NCI-H510A treated with DMSO at 0.1 percent for 48 hours (cell line): ENCODE measurements at places on chromosomes 1 and 21.

DNA sequence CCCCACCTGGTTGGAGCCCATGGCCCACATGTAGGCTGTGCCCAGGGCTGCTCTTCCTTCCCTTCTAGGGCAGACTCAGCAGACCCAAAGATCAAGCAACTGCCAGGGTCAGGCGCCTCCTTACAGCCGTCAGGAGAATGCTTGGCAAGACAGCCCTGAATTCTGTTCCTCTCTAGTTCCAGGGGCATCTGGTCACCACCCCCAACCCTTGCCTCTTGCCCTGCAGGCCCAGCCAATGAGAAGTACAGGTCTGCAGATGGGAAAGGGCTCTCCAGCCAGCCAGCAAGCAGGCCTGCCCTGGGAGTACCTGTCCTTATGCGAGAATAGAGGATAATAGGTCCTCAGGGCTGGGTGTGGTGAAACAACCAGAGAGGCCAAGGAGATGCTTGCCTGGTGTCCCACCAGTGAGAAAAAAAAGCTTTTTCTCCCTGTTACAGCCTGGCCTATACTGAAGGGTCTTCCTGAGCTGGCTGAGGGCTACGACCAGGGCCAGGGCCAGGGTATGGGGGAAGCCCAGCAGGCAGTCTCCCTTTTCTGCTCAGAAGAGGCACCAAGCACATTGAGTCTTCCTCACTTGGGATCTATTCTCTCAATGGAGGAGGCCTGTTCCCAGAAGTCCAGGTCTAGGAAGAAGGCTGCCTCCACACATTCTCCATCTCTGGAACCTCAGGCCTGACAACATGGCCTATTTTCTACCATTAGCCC lies 31.4 kb downstream of the NAV1 start:
- DNase-seq, result no peak

DNA sequence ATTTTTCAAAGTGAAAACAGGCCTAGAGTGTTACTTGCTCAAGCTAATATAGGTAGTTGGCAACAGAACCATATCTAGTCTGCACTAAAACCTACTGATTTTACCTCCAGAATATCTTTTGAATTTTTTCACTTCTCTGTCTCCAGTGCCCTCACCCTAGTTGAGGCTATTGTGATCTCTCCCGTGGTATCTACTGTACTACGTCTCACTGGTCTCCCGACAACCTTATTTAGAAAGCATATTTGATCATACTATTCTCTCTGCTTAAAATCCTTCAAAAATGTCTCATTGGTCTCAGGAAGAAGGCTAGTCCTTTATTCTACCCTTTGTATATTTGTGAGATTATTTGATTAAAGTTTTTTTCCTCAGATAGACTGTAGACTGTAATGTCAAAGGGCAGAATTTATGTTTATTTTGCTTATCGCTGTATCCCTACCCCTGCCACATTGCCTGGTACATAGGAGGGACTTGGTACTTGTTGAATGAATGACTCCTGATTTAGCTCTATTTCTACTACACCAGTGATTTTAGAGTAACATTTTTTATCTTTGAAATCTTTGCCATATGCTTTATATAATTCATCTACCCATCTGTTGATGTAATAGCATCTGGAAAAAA lies 135.5 kb upstream of the KIAA1614 start:
- no peak for DNase-seq

- DNase-seq, result no peak
Observed at GRCh38 chr1:158611916-158612315, 6.8 kb downstream of the OR10Z1 start.

DNA sequence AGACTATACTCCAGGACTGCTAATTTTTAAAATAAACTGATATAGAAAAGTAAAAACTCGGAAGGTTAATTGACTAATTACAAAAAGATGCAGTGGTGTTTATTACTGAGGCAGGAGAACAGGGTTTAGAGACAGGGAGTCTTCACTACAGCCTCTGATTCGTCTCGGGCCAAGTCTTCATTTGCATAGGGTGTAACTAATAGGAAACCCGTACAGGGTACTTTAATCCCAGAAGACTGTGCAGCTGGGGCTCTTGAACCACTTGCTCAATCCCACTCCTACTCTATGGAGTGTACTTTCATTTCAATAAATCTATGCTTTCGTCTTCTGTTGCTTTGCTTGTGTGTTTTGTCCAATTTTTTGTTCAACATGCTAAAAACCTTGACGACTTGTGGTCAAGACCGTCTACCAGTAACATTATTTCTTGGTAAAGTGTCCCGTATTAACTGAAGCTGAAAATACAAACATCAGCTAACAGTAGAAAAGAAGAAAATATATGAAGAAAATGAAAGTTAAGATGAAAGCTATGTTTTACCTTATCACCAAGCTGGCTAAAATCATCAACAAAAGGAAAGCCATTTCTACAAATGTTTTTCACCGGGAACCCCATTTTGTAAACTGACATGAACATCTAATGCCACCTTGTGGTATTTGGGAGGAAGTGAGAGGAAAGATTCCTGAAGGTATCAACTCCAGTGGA lies 8.0 kb downstream of the SDHB start:
- peak; percentile 61 for DNase-seq
